Activated T-cell treated with anti-CD3 and anti-CD28 coated beads, Interleukin-2, amount 50 U/mL, for 72 hours (primary cell): ENCODE measurements at places on chromosomes 5 and 9.

DNA sequence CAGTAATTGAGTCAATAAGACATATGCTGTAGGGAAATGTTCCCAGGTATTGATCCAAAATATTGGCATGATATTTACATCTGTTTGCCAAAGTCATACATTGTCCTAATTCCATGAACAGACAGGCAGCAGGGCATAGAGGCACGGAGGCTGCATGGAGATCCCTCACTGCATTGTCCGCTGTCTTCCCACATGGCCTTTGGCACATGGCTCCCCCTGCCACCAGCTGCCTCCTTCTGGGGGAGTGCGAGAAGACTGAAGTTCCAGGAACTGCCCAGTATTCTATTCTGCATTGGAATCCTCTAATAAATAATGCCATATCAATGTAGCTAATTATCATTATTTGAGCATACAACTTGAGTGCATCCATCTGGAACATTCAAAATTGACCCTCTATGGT lies 269.0 kb downstream of the FBXL7 start:
- no peak for DNase-seq

GRCh38 chr9:133754187-133754586 lies 16.0 kb upstream of the SARDH start:
- no peak for DNase-seq

GRCh38 chr9:111039231-111039906 lies 1.1 kb upstream of the LPAR1 start:
- DNase-seq, result no peak

DNA sequence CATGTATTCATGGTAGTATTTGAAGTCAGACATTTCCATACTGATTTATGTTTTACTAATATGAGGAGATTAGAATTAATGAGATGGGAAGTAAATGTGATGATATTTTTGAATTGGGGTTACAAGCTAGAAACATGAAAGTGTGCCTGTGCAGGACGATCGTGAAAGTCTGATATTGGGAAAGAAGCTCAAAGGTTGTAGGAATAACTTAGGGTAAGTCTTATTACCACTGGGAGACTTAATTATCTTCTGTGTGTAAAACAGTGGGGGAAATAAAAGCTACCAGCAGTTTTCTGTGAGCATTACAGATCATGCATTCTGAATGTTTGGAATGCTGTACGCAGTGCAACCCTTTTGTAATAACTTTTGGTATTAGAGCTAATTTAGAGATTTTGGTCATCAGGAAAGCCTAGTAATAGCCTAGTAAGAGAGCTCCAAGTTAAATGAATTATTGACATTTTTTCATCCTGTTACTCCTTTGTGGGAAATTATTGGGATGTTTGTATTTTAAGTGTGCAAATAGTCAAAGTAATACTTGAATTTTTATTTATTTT lies 153.9 kb downstream of the PCSK5 start:
- DNase-seq, result no peak

DNA sequence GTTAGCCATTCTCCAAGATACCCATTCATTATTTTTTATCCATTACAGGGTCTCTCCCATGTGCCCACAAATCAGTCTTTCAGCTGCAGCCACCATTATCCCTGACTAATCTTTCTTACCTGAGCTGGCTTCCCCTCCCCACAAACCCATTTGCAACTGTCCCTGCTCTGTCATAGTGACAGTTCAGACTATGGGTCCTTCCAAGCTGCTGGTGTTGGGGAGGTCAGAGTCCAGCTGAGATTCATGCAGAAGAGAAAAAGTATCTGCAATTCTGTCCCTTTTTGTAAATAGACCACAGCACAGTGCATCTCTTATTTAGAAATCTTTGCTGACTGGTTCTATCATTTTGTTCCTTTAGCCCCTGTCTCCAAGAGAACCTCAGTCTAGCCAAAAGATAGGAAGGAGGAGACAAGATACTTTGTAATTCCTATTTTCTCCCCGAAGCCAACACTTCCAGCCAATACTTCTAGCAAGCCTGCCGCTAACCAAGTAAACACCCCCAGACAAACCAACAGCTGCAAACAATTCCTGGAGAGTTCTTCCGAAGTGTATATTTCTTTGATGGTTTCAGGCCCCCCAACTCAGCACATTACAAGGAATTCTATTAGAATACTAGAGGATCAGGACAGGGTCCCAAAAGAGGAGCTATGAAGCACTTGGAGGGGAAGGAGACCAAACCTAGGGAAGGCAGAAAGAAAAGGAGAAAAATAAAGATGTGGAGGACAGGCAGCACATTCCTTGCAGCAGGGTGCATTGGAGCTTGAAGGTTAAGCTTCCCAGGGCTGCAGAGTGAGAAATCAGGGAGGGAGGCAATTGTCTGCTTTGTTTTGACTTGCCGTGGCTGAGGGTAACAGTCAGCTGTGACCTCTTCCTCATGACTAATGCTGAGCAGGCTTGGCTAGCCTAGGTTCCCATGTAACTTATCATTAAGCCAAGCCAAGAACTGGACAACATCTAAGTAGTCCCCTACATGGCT lies 148.5 kb downstream of the SGCD start:
- DNase-seq, result no peak

- no peak for DNase-seq
Measured at GRCh38 chr9:137491735-137492432, 32.8 kb upstream of the NSMF start.

GRCh38 chr9:112059145-112059965 lies 115.7 kb downstream of the SUSD1 start:
- no peak for DNase-seq

GRCh38 chr9:109743696-109744095 lies 36.3 kb upstream of the PALM2AKAP2 start:
- DNase-seq, result no peak

- DNase-seq, result no peak
Measured at GRCh38 chr5:126003309-126003708, 419.9 kb upstream of the GRAMD2B start.

DNA sequence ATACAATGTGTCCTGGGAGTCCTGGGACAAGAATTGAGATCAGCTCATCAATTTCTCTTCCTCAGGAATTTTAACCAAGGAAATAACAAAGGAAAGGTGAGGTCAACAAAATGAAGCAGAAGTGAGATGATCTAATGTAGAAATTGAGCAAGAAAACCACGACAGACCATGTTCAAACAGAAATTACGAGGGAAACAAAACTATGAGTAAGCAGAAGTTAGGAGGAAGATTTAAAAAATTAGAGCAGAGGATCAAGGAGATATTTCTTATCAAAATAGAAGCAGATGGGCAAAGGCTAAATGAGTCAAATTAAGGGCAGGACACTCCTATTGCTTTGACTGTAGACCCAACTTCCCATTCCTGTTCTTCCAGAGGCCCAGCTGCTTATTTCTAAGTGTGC lies 97.4 kb downstream of the HINT1 start:
- no peak for DNase-seq

DNA sequence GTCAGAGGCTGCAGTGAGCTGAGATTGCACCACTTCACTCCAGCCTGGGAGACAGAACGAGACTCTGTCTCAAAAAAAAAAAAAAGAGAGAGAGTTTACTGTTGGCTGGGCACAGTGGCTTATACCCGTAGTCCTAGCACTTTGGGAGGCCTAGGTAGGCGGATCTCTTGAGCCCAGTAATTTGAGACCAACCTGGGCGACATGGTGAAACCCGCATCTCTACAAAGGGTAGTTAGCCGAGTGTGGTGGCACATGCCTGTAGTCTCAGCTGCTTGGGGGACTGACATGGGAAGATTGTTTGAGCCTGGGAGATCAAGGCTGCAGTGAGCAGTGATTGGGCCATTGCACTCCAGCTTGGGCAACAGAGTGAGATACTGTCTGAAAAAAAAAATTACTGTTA lies 12.6 kb downstream of the HABP4 start:
- DNase-seq, result no peak

DNA sequence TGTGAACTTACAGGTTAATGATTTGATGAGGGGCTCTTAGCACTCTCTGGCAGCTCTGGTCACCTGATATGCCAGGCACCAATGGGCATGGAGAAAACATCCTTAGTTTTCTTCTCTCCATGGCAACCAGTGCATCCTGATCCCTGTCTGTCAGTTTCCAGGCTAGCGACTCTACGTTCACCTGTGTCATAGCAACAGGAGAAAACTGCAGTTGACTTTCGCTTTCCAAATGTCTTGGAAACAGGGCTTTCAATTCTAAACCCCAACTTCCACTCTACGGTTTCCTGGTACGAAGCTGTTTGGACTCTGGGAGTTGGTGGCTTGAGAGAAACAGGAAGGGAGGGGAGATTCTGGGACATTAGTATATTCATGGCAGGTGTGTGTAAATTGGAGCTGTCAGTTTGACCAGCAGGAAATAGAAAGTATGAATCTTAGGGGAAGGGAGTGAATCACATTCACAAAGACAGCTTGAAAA lies 74.4 kb downstream of the SLC28A3 start:
- no peak for DNase-seq

DNA sequence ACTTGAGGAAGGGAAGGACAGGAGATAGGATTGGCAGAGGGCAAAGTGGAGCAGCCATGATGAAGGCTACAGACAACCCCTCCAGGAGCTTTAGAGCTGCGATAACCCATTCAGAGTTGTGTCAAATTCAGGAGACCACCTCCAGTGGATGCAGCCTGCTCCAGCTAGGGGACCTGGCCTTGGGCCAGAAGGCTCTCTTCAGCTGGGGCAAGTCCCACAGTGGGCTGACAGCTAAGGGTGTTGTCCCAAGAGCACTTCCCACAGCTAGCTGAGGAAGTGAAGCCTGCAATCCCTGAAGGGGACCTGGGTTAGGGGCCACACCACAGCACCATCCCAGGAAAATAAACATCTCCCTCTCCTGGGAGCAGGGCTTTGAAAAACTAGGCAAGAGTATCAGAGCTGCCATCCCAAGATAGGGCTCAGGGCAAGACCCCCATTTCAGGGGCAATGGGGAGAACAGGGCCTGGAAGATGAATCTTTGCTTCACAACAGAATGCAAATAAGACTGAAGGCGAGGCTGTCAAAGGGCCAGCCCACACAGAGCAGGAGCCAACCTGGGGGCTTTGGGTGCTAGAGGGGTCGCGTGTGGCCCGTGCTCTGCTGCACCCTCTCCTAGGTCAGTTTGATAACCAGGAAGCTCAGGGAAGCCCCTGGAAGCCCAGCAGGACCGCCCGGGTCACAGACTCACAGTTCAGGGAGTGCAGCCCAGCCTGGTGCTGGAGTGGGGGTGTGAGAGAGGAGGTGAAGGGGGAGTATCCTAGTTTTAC lies 19.3 kb upstream of the DAPK1 start:
- no peak for DNase-seq

DNA sequence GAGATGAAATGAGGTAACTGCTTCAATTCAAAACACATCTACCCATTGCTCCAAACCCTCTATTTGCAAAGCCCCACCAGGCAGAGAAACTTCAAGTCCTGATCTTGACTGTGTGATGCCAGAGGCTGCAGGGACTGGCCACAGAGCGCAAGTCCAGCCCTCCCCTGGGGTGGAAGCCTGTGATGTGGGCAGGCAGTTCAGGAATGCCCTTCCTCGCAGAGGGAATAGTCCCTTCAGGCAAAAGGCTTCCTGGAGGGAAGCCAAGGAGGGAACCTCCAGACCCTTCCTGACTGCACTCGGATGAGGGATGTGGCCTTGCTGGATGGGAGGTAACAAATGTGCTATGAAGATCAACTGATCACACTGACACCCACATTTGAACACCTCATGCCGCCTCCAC lies 131.2 kb downstream of the SLIT3 start:
- no peak for DNase-seq

- DNase-seq, result no peak
Measured at GRCh38 chr5:175201393-175201792, 242.6 kb downstream of the DRD1 start.

DNA sequence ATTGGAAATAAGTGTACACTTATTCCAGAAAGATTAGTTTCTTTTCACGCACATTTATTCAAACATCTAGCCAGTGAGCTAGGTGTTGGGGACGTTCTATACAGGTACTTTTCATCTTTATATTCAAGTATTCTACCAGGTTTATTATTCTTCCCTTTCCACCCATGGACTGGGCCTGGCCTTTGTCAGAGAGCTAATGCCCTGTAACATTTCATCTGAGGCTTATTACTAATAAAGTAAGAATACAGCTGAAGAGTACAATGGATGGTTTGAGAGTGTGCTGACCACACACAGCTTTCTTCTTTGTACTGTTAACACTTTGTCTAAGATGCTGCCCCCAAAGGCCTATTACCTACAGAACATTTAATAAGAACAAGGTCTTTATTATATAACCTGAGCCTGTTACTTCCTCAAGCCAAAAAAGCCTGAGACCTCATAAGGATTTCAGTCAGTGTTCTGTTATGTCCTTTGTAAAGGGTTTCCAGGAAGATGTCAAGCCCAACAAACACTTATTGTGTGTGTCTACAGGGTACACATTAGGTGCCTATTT lies 93.5 kb downstream of the ZNF608 start:
- no peak for DNase-seq

DNA sequence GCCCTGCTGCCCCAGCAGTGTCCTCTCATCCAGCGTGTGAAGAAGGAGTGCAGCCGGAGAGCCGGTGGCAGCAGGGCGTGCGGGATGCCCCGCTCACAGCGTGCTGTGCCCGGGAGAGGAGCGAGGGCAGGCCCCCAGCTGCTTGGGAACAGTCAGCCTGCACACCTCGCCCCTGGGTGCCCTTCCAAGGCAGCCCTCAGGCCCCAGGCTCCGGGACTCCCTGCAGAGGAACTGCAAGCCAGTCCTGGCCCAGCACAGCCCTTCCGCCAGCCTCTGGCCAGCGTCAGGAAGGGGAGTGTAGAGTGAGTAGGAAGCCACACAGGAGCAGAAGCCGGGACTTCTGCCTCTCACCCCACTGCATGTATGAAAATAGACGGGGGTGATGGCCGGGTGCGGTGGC lies 43.5 kb downstream of the ADAMTS2 start:
- DNase-seq, result no peak

DNA sequence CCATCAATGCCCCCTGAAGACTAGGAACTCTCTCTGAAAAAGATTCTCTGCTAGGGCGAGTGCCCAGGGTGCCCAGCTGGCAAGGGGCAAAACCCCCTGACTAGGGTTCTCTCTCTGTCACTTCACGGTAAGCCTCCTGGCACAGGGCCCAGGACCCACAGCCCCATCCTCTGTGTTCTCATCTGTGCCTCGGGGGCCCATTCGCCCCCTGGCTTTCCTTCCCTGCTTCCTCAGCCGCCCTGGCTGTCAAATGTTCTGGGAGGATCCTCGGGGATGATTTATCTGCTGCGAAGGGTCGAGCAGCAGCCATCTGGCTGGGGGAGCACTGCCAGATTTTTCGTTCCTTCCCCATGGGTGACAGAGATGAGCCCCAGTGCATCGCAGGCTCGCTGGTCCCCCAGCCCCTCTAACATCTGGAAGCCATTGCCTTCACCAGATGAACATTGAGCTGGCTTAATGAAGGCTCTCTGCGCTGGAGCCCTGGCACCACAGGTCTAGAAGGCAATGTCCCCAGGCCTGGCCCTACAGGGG lies 24.2 kb downstream of the HMCN2 start:
- DNase-seq, result no peak

DNA sequence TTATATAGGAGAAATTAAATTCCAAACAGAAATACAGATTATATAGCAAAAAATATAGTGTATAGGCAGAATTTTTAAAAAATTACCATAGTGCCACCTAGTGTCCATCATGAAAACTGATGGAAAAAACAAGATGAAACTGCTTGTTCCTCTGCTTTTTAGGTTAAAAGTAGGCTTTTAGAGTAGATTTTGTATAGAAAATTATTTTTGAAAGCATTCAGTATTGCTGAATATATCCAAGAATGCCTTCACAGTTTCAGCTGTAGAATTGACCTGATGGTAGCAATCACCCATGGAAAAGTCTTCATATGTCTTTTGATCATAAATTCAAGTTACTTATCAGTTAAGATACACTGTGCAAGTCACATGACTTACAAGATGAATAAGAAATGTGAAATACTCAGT lies 19.7 kb downstream of the RIOK2 start:
- DNase-seq, result no peak
